Right atrium auricular region (tissue), 2 donors: ENCODE measurements at places on chromosomes 6 and 20. TPM values are rescaled to one million over a fixed set of nuclear protein-coding genes. Genes with fewer than 3 reads are reported as not detected.

Gene MLN
- not detected for total RNA-seq

DNA sequence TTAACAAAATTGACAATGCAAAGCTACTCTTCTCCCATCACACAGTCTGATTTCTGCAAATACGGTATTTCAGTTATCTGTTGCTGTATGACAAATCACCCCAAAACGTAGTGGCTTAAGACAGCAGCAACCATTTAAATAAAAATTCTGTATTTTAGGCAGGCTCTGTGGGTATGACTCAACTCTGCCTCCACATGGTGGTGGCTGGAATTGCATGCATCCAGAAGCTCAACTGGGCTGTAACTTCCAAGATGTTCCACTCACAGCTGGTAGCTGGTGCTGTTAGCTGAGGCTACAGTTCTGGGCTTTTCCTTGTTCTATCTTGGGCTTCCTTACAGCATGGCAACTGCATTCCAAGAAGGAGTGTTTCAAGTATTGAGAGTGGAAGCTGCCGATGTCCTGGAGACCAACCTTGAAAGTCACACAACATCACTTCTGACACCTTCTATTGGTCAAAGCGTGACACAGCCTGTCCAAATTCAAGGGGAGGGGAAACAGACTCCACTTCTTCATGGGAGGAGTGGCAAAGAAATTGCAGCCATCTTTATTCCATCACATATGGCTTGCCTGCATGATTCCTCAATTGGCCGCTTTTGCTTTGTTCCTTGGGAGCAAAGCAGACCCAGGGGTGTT lies 39.7 kb upstream of the TULP1 start:
- DNase-seq = no peak

DNA sequence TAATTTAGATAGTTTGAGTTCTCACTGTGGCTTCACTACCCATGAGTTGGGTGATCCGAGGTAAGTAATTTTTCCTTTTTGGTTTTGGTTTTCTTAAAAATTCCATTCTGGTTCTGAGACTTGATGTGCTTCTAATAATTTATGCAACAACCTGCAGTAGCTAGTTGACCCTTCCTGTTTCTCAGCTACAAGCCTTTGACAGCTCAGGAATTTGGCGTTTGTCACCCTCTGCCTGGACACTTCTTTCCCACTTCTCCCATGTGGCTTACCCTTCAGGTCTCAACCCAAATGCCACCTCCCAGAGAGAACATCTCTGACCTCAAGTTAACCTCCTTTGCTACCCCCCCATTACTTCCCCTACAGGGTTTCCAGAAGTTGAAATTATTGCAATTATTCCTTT lies 49.7 kb upstream of the TSHZ2 start:
- DNase-seq = no peak

Gene CDH22
- 4.4 TPM for total RNA-seq

DNA sequence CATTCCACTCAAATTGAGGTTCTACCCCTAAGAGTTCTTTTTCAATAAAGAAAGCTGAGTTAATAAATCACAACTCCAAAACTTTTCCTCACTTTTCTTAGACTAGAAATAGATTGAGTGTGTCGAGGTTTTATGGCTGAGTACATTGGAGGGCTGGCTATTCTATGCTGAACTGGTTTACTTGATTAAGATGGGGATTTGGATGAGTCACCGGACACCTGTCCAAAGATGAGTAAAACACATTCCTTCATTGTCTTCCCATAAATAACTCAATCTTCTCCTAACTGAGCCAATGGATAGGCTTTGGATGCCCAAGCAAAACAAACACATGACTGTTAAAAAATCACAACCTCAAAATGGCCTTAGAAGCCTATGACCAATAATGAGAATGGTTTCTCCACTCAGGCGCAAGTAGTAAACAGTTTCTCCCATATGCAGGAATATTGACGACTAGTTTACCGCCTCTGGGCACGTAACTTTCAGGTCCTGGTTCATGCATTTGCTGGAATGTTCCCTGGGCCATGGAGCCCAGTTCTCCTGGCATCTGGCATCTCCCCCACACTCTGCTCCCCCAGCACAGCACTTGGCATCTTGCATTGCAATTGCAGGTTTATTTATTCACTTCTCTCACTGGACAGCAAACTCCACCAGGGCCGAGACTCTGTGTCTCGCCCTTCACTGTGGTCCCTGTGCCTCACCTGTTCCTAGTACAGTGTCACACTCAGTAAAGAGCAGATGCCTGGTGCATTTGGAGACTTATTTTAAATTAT lies 43.9 kb downstream of the BCAS1 start:
- no peak for DNase-seq

GRCh38 chr6:102571236-102571908 lies 1177.9 kb downstream of the GRIK2 start:
- no peak for DNase-seq

DNA sequence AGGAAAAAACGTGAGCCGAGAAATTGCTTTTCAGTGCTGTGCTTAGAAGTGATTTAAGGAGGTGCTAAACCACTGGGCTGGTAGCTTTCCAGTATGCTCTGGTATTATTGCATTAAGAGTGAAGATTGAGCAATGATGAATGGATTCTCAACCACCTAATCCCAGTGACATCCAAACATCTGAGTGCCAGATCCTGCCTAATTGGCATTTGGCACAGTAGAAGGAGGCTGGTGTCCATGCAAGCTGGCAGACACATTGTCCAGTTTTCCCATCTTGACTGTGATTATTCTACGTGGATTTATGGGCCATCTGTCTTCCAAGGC lies 398.0 kb upstream of the PLCB4 start:
- no peak for DNase-seq

- DNase-seq = no peak
Observed at GRCh38 chr20:12256806-12257205, 339.1 kb downstream of the BTBD3 start.

DNA sequence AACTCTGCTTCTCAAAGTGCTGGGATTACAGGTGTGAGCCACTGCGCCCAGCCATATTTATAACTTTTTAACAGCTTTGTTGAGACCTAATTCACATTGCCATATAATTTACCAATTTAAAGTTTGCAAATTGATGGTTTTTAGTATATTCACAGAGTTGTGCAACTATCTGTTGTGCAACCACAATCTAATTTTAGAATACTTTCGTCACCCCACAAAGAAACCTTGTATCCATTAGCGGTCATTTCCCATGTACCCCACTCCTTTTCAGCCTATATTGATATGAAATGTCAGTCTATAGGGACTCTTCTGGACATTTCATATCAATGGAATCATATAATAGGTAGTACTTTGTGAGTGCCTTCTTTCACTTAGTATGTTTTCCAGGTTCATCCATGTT lies 55.8 kb downstream of the FOXO3 start:
- DNase-seq = no peak

Gene NHLRC1
- 2.4 TPM for total RNA-seq

- no peak for DNase-seq
Observed at GRCh38 chr20:1119128-1119505, 715 bp downstream of the PSMF1 start.

DNA sequence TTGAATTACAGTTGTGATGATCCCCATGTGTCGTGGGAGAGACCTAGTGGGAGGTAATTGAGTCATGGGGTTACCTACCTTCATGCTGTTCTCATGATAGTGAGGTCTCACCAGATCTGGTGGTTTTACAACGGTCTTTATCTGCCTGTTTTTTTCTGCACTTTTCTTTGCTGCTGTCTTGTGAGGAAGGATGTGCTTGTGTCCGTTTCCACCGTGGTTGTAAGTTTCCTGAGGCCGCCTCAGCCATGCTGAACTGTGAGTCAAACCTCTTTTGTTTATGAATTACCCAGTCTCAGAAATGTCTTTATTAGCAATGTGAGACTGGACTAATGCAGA lies 6.5 kb upstream of the RANBP9 start:
- no peak for DNase-seq

- no peak for DNase-seq
Observed at GRCh38 chr6:47917202-47917601, 135.4 kb downstream of the OPN5 start.

- no peak for DNase-seq
Observed at GRCh38 chr6:127343809-127344659, 625 bp upstream of the ECHDC1 start.

GRCh38 chr20:2695206-2695983 lies 2.8 kb downstream of the EBF4 start:
- no peak for DNase-seq

Gene GMPR
- total RNA-seq = 89.5 TPM

DNA sequence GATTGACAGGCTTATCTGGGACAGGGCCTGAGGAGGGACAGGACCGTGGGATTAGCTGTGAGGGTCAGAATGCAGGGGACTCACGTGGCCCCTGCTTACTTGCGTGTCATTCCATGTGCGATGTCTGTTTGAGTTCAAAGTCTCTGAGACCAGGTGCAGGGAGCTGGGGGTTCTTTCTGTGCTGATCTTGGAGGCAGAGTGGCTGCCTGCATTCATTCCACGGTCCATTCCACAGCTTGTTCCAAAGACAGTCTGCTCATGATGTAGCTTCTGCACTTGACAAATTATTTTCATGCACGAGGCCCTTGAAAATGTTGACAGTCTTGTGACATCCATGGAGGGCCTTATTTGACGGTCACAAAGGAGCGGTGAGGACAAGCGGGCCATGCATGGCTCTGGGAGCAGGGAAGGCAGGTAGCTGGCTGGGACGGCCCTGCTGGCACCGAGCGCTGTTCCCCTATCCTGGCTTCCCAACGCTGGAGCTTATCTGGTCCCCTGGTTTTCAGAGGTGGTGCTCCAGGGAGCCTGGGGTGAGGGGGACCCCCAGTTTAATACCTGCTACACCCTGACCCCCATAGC lies 156.3 kb upstream of the RNF24 start:
- no peak for DNase-seq
